ENCODE measurements at places on chromosomes 16 and 17.
A peak's percentile ranks its signal among the peaks of the same experiment; 100 is the strongest.

DNA sequence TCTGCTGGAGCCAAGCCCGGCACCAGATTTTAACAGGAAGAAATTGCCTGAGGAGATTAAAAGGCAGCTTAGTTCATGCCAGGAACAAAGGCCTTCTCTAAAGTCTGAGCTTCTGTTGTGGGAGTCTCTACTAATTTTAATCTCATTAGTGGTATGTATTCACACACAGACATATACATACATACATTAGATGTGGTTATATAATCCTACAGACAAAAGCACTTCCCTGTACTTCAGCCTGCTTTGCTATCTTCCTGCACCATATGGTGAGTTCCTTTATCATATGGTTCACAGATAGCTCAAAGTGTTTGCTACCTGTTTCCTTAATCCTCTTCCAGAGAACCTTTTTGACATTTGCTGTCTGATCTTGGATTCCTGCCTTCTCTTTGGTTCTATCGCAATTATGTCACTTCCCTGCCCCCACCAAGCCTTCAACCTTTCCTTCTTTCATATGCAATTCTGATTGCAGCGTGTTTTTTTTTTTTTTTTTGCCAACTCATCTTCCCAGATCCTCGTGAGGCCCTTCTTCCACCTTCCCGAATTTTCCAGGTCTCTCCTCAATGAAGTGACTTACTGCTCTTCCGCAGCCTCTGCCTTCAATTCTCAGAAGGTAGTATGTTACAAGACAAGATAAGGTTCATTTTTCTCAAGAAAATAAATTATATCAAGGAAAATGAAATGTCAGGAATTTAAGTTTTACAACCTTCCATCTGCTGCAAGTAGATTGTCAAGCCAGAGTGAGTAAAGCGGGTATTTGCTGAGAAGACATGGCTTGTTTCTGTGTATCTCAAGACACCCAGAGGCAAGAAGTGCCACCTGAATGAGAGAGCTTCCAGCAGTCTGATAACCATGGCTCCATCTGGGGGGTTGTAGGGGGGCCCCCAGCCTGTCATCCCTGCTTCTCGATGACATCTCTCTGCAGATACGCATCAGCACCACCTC lies 120.2 kb upstream of the CACNG3 start:
- DNase-seq, result no peak

- DNase-seq, result peak; percentile 63
Observed at GRCh38 chr16:77288222-77288621, 89.0 kb downstream of the SYCE1L start.

DNA sequence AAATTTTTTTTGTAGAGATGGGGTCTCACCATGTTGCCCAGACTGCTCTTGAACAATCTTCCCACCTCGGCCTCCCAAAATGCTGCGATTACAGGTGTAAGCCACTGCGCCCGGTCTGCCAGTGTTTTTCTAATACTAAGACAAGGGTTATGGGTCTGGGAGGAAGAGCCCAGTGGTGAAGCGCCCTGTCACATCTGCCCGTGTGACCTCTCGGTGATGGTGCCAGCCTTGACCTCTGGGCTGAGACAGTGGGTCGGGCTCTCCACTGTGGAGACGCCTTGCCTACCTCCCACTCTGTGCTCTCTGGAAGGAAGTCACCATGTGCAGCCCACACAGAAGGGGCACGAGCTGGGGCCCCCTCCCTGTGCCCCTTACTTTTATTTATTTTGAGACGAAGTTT lies 5.1 kb upstream of the BAIAP2 start:
- DNase-seq, result no peak

GRCh38 chr17:15434956-15435355 lies 32.5 kb downstream of the CDRT4 start:
- no peak for DNase-seq

GRCh38 chr17:64984851-64985521 lies 65.7 kb upstream of the LRRC37A3 start:
- DNase-seq, result no peak

DNA sequence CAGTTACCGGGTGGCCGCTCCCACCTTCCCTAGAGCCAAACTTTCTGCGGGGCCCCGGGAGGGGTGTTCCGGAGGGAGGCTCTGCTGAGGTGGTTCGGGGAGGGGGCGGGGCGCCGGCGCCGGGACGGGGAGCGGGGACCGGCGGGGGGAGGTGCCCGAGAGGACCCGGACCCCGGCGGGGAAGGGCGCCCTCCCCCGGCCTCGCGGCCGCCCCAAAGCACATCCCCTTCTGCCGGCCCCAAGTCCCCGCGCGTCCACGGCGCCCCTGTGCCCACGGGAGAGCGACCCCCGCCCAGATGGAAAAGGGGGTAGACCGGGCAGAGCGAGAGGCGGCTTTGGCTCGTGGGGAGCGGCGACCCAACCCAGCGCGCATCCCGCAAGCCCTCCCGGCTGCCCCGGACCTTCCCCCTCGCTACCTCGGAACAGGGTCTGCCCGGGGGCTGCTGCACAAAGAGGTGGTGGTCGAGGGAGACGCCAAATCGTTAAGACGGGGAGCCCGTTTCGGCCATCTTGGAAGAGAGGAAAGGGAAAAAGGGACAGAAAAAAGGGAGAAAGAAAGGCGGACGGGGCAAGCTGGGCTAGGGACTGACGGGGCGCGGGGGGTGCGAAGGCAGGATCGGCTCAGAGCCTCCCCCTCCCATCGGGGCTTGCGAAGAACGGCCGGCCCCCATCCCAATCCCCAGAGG lies 530 bp downstream of the PCGF2 start:
- DNase-seq, result no peak
